Mesenchymal stem cell (in vitro differentiated cells and primary cell): ENCODE measurements at places on chromosomes 16 and 17.

DNA sequence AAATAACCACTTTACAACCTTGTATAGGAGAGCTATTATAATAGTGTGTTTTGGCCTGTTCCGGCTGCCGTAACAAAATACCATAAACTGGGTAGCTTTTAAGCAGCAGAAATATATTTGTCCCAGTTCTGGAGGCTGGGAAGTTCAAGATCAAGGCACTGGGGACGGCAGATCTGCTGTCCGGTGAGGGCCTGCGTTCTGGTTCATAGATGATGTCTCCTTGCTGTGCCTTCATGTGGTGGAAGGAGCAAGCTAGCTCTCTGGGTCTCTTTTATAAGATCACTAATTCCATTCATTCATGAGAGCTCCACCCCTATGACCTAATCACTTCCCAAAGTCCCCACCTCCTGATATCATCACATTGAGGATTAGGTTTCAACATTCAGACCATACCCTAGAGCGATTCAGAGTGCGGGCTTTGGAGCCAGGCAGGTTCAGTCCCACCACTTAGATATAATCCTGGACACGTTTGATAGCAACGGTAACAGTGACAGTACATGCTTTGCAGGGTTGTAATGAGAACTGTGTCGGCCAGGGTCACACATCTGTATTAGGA, 76.2 kb upstream of the ZFHX3 start:
- no peak for DNase-seq

DNA sequence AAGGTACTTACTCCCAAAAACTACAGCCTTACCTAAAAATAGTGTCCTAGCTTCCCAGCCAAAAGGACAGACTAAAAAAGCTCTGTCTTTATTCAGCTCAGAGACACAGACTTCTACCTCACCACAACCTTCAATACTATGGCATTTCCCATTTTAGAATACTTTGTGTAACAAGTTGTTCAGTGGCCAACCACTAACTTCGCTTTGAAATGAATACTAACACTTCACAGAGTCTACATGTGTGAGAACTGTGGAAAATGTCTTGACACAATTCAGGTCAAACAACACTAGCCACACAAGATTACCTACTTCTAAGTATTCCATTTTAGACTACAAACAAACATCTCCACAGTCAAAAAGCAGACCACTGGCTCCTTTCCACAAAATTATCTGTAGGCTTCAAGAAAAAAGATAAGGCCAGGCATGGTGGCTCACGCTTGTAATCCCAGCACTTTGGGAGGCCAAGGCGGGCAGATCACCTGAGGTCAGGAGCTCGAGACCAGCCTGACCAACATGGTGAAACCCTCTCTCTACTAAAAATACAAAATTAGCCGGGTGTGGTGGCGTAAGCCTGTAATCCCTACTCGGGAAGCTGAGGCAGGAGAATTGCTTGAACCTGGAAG, 3.2 kb downstream of the HELZ start:
- no peak for DNase-seq

DNA sequence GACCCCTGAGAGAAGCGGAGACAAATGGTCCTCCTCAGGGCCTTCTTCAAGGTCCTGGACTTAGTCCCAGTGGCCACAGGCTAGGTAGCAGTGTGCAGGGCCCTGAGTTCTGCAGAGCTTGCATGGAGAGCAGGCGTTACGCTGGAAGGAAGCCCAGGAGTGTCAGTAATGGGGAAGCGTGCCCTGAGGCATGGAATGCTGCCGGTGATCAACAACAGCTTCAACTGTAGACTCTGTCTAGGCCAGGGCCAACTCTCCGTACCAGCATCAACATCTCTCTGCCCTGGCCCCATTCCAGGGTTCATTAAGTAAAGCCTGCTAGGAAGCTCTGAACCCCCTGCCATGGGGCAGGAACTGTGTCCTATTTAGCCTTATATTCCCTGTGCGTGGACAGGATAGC, 568 bp upstream of the TNK1 start:
- DNase-seq, result no peak

GRCh38 chr17:50451943-50452629, 16.6 kb downstream of the CHAD start:
- no peak for DNase-seq

GRCh38 chr16:51055434-51055833, 95.6 kb downstream of the SALL1 start:
- DNase-seq, result no peak

GRCh38 chr16:15754821-15755534, 101.8 kb downstream of the MYH11 start:
- DNase-seq, result no peak

- DNase-seq, result peak; percentile 97
These were observed 248.6 kb upstream of the GSE1 start for GRCh38 chr16:85364323-85365040.

GRCh38 chr17:48624544-48625494, 1.3 kb downstream of the HOXB9 start:
- peak; percentile 76 for DNase-seq

DNA sequence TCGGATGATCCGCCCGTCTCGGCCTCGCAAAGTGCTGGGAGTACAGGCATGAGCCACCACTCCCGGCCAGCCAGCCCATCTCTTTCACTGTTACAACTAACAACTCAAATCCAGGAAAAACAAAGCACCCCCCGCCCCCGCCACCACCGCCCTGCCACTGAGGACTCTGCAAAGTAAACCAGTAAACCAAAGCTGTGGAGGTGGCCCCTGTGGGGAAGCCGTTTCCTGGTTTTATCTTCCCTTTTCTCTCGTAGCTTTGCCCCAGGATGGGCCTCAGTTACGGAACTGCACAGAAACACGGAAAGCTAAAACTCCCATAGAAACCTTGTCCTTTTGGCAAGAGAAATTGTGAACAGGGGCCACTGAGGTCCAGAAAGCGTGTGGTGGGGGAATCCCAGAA, 17.5 kb downstream of the CHMP6 start:
- DNase-seq, result no peak

DNA sequence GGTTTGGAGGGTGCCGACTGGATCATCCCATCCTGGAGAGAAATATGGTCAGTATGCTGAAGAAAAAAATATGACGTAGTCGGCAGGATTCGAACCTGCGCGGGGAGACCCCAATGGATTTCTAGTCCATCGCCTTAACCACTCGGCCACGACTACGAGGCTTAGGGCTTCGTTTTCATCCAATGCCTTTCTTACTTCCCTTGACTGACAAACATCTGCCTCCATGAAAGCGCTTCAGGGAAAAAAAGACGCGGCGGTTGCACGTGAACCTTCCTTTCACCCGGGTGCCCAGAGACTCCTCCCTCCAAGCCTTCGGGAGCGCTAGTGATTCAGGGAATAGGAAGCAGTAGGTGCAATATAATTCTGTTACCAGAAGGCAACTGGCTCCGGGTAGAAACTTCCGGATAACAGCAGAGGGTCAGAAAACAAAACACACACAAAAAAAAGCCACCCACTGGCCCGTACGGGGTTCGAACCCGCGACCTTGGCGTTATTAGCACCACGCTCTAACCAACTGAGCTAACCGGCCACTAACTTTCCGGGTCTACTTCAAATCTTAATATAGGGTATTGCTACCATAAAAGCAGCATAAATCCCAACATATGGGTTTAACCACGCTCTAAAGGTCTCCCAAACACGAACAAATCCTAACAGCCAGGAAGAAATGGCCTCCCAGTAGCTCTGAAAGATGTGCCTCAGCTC, 16.3 kb upstream of the AURKB start:
- DNase-seq, result peak; percentile 97

- DNase-seq, result no peak
These were observed 16.3 kb downstream of the IRF8 start for GRCh38 chr16:85915125-85915845.

DNA sequence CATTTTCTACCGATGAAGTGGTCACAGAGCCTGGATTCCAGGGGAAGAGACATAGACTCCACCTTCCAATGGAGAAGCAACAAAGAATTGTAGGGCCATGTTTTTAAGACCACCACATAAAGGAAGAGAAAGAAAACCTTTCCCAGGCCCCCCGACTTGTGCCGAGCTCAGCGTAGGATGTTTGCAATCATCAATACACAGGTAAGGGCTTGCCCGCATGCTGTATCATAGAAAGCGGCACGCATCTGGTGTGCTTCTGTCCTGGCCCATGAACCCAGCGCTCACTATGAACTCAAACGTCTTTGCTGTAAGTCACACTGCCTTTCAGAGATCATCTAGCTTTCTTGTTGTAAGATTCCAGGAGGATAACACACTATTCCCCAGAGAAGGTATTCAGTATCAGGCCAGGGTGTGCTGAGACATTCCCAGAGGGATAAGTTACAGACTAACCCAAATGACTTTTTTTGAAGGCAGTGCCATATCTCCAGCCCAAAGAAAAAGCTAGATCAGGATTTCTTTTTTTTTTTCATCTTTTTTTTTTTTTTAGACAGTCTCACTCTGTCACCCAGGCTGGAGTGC, 79.5 kb upstream of the RPL38 start:
- no peak for DNase-seq

- no peak for DNase-seq
These were observed 11.6 kb upstream of the SEPHS2 start for GRCh38 chr16:30457256-30457655.

DNA sequence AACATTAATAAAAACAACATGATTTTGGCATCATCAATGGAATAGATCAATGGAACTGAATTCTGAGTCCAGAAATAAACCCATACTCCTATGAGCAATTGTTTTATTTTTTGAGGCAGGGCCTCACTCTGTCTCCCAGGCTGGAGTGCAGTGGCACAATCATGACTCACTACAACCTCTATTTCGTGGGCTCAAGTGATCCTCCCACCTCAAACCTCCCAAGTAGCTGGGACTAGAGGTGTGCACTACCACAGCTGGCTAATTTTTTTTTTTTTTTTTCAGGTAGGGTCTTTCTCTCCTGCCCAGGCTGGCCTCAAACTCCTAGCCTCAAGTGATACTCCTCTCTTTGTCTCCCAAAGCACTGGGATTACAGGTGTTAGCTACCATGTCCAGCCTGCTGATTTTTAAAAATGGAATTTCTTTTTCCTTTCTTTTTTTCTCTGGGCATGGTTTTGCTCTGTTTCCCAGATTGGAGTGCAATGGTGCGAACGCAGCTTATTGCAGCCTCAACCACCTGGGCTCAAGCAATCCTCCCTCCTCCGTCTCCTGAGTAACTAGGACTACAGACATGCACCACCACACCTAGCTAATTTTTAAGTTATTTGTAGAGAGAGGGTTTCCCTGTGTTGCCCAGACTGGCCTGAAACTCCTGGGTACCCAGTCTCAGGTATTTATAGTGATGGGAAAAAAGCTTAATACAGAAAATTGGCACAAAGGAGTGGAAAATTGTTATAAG, 7.3 kb upstream of the PRDM7 start:
- no peak for DNase-seq

GRCh38 chr17:40612599-40613244, 34.9 kb downstream of the SMARCE1 start:
- DNase-seq, result no peak

DNA sequence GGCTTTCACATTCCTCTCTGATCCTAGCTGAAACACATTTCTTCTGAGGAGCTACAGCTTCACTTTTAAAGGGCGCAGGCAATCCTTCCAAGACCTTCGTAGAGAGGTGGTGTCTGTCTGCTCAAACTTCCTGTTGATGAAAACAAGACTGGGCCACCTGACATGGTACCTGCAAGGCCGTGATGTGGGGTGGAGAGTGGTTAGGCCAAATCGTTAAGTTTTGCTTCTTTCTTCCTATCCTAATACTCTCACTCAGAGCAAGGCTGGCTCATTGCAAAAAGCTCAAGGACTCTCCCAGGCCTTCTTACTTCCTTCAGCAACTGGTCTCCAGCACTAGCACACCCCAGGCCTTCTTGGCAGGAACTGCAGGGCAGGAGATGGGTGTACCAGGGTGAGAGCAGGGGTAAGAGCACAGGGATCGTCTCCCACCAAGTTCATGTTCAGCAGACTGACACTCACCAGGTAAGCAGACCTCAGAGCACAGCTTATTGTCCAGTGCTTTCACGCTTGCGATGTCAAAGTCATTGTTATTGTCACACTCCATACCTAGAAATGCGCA, 10.9 kb upstream of the FOXJ1 start:
- DNase-seq, result no peak

GRCh38 chr17:64226132-64226531, 36.9 kb downstream of the TEX2 start:
- no peak for DNase-seq

GRCh38 chr17:42774066-42774745, 957 bp downstream of the VPS25 start:
- DNase-seq, result no peak

DNA sequence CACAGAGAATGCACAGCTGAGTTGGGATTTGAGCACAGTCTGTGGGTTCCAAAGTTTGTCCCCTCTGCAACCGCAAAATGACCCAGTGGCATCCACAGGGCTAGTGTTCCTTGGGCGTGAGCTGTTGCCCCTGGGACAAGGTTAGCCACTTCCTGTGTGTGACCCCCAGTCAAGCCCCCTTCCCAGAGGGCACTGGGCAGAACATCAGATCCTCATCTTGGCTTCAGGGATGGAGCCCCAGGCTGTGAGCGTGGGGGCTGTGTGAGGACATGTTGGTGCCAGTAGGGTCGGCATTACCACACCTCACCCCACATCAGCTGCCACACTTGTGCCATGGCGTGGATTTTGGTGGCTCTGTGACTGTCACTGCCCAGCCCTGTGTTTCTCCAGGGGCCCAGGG, 55.3 kb downstream of the USP22 start:
- no peak for DNase-seq

- DNase-seq, result peak; percentile 27
These were observed 17.2 kb downstream of the TMEM114 start for GRCh38 chr16:8572919-8573724.

DNA sequence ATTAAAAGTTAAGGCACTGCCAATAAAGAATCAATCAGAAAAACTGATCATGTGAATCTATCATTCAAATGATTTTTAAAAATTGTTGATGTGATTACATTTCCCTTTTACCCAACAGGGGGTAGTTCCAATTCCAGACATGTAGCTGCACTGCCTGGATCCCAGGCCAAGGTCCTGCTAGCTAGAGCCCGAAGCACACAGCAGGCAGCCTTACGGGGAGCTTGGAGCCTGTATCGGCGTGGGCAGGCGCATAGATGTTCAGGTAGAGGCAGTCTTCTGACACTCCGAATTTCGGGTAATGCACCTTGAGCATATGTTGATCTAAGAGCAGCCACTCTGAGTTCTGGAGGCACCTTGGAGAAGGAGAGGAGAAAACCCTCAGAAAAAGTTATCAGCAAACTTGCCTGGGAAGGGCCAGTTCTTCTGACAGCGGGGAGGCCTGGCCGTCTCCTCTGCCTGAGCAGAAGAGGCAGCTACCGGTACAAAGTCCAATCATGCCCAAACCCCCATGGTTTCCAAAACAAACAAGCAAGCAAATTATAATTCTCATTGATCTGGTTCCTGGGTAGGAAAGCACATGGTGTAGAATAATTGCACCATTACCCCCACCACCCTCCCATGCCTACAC, 3.6 kb downstream of the CES5A start:
- no peak for DNase-seq

DNA sequence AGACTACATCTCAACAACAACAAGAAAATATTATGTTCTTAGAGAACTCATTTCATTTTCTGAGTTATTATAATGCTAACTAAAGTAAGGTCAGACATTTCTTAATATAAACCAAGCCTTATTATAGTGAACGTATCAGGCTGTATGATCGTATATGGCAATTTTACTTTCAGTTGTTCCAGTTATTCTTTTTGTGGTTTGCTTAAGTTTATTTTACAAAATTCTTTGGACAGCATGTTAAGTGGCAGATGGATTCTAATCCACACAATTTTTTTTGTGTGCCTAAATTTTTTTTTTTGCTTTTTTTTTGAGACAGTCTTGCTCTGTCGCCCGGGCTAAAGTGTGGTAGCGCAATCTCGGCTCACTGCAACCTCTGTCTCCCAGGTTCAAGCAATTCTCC, 59.0 kb downstream of the VMP1 start:
- peak; percentile 52 for DNase-seq
